ENCODE measurements at places on chromosomes 5 and 9.

DNA sequence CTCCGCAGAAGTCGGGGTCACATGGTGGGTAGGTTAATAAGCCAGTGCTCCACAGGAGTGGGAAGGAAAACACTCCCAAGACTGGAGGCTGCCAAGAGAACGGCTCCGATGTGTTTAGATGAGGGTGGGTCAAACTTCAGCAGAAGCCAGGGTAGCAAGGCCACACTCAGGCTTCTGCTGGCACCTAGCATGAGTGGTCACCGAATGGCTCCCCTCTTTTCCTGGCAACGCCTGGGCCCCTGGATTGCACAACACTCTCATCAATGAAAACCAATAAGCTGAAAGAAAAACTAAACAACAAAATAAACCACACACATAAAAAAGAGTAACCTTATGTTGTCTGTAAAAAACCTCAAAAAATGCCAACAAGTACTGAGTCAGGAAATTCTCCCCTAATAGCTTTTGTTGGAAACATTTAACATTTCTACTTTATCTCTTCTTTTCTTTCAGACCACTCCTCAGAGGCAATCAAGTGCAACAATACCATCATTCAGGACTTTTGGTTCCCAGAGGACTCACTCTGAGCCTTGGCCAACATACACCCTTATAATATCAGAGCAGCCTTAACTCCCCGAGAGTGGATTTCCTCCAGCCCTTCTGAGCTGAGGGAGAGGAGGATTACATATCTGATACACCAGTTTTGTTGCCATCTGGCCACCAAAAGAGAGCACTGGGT lies 279.9 kb downstream of the ENC1 start:
- no peak for DNase-seq

GRCh38 chr9:133342570-133342969 lies 5.4 kb downstream of the MED22 start:
- DNase-seq, result no peak

DNA sequence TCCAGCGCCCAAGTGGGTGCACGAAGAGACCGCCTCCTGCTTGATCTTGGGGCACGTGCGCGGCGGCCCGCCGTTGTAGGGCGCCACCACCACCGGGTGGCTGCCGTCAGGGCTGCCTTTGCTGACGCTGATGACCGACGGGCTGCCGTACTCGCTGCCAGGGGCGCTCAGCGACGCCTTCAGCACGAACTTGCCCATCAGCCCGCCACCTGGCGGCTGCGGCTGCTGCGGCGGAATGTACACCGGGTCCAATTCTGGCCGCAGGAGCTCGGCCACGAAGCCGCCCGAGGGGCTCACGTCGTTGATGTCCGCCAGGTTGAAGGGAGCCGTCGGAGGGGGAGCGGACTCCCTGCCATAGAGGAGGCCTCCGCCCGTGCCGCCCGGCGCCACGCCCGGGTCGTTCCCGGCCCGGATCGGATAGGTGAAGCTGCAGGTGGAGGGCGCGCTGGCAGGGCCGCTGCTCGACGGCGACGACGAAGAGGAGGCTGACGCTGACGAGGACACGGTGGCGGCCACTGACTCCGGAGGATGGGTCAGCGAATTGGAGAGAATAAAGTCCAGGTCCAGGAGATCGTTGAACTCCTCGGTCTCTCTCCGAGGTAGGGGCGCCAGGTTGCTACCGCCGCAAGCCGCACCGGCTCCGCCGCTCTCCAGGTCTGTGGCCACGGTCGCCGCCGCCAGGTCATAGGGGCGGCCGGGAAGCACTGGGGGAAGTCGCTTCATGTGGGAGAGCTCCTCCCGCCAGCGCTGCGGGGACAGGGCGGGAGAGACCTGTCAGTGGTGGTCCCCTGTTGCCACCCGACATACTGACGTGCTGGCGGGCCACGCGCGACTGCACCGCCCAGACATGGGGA lies 1.8 kb downstream of the KLF4 start:
- no peak for DNase-seq

GRCh38 chr5:68746643-68747420 lies 347.0 kb upstream of the SLC30A5 start:
- no peak for DNase-seq

DNA sequence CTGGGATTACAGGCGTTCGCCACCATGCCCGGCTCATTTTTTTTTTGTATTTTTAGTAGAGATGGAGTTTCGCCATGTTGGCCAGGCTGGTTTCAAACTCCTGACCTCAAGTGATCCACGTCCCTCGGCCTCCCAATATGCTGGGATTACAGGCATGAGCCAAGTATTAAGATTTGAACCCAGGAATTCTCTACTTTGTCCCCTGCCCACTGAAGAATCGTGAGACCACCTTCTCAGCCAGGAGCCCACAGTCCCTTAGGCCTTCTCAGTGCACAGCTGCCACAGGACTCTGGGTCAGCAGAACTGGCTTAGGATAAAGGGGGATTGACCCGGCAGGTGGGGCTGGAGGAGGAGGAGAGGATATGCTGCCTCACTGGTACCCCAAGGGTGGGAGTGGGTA lies 13.4 kb downstream of the OLFML2A start:
- DNase-seq, result no peak

- no peak for DNase-seq
These were observed 455.9 kb downstream of the ENC1 start for GRCh38 chr5:74184649-74185048.

GRCh38 chr9:134995792-134996120 lies 78.0 kb upstream of the FCN1 start:
- no peak for DNase-seq

DNA sequence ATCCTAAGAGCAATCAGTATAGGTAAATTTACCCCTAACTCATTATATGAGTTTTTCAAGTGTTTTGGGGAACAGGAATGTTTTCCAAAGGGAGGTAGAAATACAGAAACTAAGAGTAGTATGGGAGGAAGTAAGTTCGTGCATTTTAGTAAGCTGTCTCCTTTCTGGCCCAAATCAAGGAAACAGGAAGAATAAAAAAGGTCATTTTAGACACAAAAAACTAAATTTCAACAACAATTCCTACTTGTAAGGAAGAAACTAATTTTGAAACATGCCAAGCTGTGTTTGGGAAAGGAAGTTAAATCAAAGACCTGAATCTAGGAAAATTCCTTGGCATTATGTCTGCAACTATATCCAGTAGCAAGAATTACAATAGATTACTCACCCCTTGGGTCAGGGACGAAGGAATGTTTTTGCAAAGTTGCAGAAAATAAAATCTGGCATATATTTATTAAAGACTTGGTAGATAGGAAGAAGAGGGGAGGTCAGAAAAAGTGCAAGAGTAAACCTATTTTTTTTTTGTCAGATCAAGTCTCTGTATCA lies 6.5 kb upstream of the RPS6 start:
- no peak for DNase-seq

GRCh38 chr5:22910523-22910922 lies 57.4 kb upstream of the CDH12 start:
- no peak for DNase-seq

DNA sequence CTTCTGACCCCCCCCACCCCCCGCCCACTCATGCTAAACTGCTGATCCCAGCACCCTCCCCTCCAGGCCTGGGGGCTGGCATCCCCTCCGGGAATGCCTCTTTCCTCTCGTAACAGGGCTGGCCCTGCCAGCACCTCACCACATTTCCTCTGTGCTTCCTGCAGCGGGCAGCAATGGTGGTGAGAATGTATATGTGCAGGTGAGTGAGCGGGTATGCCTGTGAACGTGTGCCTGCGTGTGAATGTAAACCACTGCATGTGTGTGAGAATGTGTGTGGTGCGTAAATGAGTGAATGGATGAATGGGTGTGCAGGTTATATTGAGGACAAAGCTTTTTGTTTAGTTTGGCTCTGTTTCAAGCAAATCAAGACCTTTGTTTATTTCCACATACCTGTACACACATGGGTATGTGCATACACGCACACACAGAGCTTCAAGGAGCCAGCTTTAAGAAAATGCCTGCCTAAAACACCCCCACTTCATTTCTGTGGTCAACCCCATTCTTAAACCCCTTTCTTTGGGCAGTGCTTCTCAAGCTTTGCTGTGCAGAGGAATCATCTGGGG lies 95.7 kb upstream of the SHB start:
- DNase-seq, result no peak

Measured in RKO (cell line).